ENCODE measurements at places on chromosomes 7 and 10. TPM values are rescaled to one million over a fixed set of nuclear protein-coding genes. Genes with fewer than 3 reads are reported as not detected.

C10orf62 gene
- not detected for total RNA-seq

GTPBP10 gene
- 8.5 TPM for total RNA-seq

SUGCT gene
- total RNA-seq = 3.4 TPM

CPA2 gene
- total RNA-seq = not detected

FGF8 gene
- total RNA-seq = not detected

SMC3 gene
- total RNA-seq = 25.2 TPM

ELAPOR2 gene
- total RNA-seq = 8.9 TPM

DDX21 gene
- total RNA-seq = 120 TPM

GIMAP8 gene
- total RNA-seq = 60.6 TPM

ANKRD61 gene
- 0.09 TPM for total RNA-seq

CALML3 gene
- total RNA-seq = not detected

CYP26A1 gene
- total RNA-seq = 0.36 TPM

SHOC2 gene
- 45.3 TPM for total RNA-seq

SPDYE2B gene
- total RNA-seq = not detected

PRRT4 gene
- total RNA-seq = not detected

HECW1 gene
- total RNA-seq = not detected

OR6V1 gene
- not detected for total RNA-seq

Measured in endothelial cell of coronary artery (primary cell).